Anterior cingulate cortex (tissue), 58 donors: ENCODE measurements at places on chromosomes 4 and X.
A peak's percentile ranks its signal among the peaks of the same experiment; 100 is the strongest.

DNA sequence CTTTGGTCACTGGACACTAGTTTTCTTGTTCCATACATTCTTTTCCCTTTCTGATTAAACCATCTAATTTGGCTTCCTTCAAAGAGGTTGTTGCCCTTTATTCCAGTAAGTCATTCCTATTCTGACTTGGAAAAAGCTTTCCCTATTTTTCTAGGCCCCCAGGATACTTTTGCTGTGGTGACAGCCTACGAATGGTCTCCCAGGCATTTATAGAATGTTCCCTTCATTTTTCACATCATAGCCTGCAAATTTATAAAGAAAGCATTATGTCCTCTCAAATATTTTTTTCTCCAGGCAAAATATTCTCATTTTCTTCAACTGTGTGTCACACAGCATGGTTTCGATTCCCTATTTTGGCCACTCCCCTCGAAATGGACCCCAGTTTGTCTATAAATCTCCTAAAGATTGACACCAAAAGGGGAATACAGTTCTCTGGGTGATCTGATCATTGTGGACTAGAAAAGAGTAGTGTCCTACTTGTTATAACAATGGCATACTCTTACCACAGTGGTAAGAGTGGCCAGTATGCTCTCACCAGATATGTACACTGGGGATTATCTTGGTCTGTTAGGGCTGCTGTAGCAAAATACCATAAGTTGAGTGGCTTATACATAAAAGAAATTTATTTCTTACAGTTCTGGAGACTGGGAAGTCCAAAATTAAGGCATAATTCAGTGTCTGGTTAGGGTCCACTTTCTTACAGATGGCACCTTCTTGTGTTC, 41.5 kb upstream of the BMP2K start:
- no peak for DNase-seq

- DNase-seq, result no peak
These were observed 93.2 kb downstream of the GASK1B start for GRCh38 chr4:158079661-158080060.

- no peak for DNase-seq
These were observed 186.9 kb downstream of the LRBA start for GRCh38 chr4:150828159-150828558.

GRCh38 chr4:7539659-7540058, 104.9 kb upstream of the PSAPL1 start:
- DNase-seq, result no peak

- DNase-seq, result no peak
These were observed 1488.3 kb downstream of the RPA4 start for GRCh38 chrX:98371994-98372393.

DNA sequence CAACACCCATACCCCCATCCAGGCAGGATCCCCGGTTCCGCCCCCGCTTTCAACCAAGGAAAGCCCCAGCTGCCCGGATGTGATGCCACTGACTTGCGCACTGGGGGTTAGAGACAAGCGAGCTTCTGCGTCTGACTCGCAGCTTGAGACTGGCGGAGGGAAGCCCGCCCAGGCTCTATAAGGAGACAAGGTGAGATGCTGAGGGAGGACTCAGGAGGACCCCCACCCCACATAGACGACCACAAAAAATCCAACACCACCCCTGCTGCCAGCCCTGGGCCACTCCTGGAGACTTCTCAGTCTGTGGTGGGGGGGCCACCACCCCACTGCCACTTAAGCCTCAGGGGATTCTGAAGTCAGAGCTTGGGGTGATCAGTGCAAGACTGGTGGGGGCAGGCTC, at the start of gene MAGEA4:
TSS of gene MAGEA4 (plus strand) at position 110 of the 400 bp plus-strand sequence. CDS start 10,776 bp downstream, outside the sequence.
- no peak for DNase-seq

DNA sequence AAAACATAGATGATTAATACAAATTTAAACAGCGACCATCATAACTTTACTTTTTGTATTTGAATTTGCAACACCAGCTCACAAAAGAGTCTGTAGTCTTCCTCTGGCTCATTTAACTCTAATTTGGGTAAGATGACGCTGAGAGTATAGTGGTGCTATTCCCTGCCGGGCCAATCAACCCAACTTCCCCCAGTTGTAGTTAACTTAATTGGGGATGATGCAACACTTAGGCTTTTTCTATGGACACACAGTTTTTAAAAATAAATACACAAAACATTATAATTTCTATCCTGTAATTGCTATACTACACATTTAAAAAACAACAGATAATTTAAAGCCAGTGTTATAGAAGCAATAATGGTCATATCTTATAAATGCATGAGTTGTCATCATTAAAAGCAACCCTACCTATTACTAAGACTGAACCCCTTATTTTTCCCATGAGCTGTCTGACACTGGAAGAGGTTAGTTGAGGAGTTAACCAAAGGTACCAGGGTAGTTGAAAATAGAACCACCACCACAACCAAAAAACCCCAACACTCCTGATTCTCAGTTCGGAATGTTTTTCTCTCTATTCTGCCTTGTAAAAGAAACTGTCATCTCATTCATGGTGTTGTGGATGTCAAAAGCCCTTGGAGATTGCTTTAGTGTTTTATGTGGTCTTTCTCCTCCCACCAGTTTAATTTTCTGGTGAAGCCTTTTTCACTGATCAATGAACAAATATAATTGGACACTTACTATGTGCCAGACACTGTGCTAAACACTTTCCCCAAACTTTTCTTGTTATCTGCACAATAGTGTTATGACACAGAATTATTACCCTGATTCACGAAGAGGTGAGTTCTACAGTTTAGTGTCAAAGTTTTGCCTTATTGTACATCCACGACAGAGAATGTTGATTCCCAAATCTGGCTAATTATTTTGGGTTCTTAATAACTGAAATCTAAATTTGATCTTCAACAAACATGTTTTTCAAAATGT, 61.5 kb upstream of the RAPGEF2 start:
- no peak for DNase-seq

GRCh38 chr4:109414938-109415337, 18.7 kb upstream of the SEC24B start:
- no peak for DNase-seq

DNA sequence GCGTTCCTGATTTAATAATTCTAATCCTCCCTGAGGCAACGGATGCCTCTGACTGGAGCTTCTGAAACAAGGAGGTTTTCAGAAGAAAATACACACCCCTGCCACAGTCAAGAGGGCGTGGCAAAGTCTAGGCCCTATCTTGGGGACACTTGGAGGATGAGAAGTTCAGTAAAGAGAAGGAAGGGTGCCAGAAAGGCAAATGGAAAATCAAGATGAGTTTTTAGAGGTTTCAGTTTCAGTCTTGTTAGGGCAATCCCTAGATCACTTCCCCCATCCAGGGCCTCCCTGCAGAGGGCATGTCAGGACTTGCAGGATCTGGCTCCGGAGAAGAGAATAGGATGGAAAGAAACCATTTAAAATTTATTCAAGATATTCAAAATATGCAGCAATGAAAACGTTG, 28.5 kb upstream of the FGF2 start:
- DNase-seq, result no peak

- no peak for DNase-seq
These were observed 13.9 kb downstream of the TNIP2 start for GRCh38 chr4:2742081-2742822.

DNA sequence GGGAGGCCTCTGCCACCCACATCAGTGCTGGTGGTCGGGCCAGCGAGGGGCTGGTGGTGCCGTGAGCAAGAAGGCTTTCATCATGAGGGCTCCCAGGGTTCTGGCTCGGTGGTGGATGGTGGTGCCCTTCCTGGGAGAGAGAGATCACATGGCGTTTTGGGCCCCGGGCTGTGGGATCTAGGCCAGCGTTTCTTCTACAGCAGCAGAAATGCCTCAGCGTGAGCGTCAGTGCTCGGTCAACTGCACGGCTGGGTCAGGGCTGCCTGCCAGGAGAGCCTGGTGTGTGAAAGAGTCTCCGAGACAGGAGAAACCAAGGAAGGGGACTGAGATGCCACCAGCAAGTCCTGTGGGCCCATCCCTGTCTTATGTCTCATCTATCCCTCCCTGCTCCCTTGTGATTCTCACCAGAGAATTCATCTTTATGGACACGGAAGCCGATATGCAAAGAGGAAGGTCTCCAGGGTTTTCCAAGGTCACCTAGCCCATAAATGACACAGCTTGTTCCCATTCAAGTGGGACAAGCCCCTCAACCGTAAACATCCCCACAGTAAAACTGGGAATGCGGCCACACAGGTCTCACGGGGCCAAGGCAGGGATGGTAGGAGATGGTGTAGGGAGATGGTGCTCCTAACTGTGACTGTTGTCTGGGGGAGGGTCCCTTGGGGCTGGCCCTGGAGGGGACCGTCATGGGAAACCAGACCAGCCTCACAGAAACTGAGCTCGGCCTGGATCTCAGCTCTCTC, 99.2 kb downstream of the SORCS2 start:
- DNase-seq, result peak; percentile 64

DNA sequence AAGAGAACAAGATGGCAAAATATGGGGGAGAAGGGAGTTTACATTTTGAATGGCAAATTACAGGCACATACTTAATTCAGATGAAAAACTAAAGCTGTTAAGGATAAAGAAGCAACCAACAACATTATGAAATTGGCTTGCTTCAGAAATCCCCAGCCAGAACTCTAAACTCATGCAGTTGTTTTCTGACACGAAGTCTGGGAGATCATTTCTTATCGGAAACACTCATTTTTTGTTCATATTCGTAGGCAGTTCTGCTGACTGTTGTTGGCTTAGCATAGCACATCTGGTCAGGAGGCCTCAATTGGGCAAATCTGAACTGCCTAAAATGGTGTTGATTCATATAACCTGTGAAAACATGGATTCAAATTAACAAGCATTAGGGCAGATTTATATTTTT, 33.0 kb upstream of the ARHGAP6 start:
- no peak for DNase-seq

GRCh38 chr4:88223516-88223915, 60.8 kb downstream of the PPM1K start:
- no peak for DNase-seq

DNA sequence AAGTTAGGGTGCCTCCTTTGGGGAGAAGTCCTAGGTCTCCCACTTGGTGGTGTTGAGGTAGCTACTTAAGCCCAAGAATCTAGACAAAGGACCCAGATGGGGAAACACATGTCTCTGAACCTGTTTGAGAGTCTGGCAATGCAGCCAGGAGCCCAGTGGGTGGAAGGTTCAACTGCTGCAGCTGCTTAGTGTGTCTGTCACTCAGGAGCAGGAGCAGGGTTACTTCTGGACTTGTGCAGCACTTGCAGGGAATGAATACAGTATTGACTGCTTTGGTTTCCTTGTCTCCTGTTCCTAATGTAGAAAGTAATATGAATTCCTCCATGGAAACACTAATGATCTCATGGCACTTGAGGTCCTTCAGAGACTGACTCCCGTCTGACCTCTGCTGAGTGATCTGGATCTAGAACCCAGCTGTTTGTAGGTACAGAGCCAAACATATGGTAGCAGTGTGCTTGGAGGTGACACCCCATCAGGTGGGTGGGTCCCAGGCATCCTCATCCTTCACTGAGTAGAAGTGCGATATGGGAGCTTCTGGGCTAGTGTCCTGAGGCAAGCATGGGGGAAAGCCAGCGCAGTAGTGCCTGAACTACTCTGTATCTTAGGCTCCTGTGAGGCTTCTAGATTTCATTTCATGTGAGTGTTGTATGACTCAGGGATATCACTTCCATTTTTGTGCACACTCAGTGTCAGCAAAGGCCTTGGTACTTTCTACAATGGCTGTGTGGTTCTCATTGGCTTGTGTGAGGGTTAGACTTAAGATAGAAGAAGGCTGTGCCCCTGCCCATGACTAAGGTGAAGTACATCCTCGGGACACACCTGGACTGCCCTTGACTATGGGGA, 85.0 kb upstream of the WDR1 start:
- no peak for DNase-seq

- DNase-seq, result no peak
These were observed 52.1 kb upstream of the RAP1GDS1 start for GRCh38 chr4:98209111-98209510.

DNA sequence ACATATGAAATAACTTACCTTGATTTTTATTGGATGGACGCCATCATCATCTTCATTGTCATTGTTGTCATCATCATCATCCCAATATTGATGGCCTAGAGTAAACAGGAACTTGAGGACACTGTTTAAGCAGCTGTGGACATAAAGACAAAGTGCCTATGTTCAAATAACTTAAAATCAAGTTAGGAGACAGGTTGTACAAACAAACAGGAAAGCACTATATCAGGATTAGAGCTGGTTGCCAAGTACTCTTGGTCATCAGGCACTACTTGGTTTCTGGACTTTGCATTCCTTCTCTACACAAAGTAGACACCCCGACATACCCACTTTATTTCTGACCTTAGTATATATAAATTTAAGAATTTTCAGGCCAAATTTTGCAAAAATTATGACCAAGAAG, 608.6 kb downstream of the KLHL13 start:
- DNase-seq, result no peak

DNA sequence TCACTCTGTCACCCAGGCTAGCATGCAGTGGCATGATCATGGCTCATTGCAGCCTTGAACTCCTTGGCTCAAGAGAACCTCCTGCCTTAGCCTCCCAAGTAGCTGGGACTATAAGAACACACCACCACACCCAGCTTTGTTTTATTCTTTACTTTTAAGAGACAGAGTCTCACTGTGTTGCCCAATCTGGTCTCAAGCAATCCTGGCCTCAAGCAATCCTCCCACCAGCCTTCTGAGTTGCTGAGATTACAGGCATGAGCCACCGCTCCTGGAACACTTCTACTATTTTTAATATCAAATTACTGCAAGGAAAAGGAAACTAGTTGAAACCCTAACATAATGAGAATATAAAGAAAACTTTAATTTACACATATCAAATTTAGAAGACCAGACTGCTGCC, 85.4 kb downstream of the FAM13A start:
- DNase-seq, result no peak

DNA sequence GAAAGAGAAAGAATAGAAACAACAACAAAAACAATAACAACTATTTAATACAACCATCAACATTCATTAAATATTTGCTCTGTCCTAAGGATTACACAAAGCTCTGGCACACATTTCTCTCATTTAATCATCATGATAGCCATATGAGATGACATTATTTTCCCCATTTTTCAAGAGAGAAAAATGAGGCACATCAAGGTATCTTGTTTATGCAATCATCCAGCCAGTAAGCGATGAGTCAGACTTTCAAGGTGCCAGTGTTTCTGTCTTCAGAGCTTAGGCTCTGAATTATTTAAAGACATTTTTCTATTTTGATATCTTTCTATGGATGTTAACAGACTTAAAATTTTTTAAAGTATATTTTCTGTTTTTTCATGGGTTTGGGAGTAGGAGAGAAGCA, 541.8 kb upstream of the SMIM31 start:
- no peak for DNase-seq

- DNase-seq, result no peak
These were observed 1.9 kb downstream of the MAGEB1 start for GRCh38 chrX:30248854-30249253.

DNA sequence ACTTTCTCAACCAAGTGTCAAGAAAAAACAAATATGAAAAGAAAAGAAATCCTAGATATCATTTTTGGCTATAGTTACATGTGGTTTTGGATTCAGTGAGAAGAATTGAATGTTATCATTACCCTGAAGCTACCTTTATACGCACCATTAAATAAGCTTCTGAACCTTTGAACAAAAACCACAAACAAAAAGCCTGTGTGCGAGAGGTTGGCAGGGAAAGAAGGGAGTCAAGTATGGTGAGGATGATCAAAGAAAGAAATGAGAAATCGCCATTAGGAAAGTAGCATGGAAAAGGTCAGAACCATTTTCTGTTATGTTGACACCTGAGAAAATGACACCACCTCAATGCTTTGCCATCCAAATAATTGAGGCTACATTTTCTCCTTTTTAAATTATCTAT, 1.2 kb upstream of the SLC7A11 start:
- no peak for DNase-seq

GRCh38 chr4:100362366-100362765, 155.5 kb downstream of the EMCN start:
- DNase-seq, result no peak

GRCh38 chr4:105620640-105621323, 68.4 kb downstream of the ARHGEF38 start:
- no peak for DNase-seq

GRCh38 chr4:100633269-100633668, 115.4 kb upstream of the EMCN start:
- DNase-seq, result no peak
